Activated CD8-positive, alpha-beta memory T cell treated with anti-CD3 and anti-CD28 coated beads for 4 hours (primary cell): ENCODE measurements at places on chromosomes 7 and 10.

DNA sequence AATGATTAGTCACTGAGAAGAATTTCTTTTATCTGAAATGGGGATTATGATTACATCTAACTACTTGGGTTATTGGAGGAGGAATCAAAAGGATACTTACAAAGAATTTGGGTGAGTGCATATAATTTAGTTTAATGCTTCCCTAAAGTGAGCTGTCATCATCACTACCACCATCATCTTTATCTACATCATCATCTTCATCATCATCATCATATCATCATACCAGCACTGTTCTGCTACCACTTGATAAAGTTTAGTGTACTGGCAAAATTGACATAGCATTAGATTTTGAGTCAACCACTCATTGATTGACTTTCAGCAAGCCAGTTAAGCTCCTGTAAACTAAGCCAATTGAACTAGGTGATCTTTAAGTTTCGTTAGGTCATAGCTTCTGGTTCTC, 245.6 kb upstream of the DKK1 start:
- DNase-seq: no peak

DNA sequence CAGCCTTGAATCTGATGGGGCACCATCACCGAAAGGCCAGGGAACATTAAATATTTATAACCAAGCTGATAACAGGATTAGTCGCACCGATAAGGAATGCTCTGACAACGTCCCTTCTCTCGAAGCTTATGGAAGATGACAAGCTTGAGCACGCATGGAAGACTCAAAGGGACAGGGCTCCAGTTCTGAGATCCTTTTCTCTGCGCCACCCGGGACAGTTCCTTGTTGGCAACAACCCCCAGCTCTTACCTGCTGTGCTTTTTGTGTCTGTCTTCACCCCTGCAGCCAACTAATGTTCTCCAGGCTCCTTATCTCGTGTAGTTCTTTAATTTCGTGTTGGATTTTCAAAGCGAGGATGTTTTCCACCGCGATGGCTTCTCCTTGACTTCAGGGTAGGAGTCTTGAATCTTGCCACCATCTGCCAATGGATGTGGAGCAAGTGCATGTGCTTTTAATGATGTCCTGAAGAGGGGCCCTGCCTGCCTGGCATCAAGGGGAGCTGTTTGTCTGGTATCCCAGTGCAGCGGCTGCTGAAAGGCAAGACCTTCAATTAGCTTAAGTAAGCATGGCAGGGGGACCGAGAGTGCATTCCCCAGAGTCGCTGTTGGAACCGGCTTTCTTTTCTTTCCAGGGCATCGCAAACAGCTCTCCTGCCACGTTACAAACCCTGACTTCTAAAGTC, 354 bp upstream of the FERD3L start:
- no peak for DNase-seq

DNA sequence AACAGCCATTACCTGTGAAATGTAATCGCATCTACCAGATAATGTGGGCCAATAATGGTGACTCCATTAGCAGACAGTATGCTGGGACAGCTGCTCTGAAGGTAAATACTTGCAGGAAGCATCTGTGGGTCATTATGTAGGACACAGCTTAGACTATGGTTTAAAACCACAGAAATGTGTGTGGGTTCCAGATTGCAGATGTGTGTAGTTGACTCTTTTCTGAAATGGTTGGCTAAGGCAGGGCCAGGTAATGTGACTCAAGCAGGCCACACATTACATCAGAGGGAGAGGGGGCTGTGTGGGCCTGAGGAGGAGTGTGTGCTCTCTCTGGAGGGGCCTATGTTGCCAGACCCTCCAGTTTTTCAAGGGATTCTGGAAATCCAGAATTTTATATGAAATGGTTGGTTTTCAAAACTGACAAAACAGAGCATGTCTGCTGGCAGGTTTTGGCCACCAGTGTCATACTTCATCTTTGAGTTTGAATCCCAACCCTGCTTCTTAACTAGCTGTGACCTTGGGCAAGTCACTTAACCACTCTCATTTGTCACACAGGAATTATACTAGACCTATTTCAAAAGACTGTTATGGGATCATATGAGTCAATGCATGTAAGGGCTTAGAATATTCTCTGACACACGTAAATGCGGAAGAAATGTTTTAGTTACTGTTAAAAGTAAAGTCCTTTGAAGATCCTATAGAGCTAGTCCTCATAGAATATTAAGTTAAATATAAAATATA, 64.5 kb downstream of the MCMBP start:
- DNase-seq: no peak

- DNase-seq: no peak
These were observed 113.3 kb upstream of the CREB5 start for GRCh38 chr7:28298870-28299518.

GRCh38 chr7:1849351-1850041, 179.4 kb downstream of the ELFN1 start:
- DNase-seq: no peak

GRCh38 chr10:126157189-126157588, 231.1 kb downstream of the ADAM12 start:
- no peak for DNase-seq

- no peak for DNase-seq
These were observed 294.6 kb downstream of the PTEN start for GRCh38 chr10:88157981-88158465.

DNA sequence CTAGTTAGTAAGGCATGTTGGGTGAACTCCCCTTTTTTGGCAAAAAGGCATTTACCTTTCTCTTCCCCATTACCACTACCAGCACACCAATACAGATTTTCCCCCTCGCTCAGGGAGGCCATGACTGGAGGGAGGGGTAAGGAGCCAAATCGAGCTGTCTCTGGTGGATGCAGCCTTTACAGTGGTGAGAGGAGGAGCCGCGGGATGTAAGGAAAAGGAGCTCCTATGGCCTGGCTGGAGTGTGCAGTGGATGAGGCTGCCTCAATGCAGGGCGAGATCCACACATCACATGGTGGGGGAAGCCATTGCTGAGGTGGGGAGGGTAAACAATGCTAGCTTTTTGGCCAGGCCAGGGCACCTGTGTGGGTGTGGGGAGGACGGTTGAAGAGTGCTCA, 416.2 kb downstream of the EXOC4 start:
- no peak for DNase-seq

DNA sequence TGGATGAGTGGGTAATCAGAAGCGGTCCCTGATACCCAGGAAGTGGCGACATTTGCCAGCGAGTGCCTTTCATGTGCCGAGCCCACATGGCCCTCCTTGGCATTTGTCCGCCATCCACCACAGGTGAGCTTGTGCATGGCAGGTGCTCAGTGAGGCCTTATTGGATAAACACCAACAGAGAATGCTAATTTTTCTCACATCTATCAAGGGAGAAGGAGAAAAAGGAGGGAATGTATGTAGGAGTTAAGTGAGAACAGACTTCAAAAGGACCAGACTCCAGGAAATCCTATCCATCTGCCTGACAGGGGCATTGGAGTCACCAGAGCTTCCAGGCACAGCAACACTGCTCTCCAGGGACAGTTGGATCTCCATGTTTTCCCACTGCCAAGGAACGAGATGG, 143.5 kb upstream of the ZMIZ1 start:
- DNase-seq: no peak

GRCh38 chr7:3892157-3892556, 591.1 kb downstream of the SDK1 start:
- DNase-seq: no peak

DNA sequence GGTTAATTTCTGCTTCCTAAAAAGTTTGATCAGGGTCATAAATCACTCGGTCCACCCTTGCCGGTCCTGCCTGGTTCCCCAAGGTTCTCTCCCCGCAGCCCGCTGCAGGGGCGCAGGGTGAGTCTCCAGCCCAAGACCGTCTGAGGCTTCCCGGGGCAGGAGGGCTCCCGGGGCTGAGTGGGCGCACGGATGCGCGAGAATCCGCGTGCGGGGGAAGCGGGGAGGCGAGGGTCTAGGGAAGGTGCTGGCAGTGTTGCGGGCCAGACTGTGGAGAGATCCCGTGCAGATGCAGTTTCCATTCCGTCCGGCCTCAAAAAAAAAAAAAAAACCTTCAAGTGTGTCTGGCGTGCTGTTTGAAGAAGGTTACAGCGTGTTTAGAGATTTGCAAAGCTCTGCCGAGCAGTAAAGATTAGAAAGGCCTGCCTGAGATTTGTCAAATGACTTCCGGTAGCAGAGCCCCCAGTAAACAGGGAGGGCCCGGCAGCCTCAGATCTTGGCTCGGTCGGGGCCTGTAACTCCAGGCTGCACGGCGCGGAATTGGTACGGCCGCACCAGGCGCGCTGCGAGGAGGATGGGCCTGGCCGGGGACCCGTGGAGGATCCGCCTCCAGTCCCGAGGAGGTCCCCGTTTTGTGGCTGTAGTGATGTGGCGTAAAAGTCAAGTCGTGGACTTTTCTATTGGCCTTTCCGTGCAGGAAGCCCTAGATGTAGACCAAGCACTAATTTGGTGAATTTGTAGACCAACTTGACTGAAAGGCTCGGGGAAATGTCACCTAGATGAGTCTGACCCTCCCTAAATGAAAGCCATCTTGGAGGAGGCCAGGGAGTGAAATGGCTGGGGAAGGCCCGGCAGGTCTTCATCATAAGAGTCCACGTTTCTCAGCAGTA, 293.2 kb upstream of the NFE2L3 start:
- DNase-seq: no peak

- DNase-seq: no peak
These were observed 39.2 kb upstream of the SDHAF3 start for GRCh38 chr7:97078023-97078969.

GRCh38 chr10:79983286-79983909, 34.5 kb upstream of the SFTPD start:
- DNase-seq: no peak

DNA sequence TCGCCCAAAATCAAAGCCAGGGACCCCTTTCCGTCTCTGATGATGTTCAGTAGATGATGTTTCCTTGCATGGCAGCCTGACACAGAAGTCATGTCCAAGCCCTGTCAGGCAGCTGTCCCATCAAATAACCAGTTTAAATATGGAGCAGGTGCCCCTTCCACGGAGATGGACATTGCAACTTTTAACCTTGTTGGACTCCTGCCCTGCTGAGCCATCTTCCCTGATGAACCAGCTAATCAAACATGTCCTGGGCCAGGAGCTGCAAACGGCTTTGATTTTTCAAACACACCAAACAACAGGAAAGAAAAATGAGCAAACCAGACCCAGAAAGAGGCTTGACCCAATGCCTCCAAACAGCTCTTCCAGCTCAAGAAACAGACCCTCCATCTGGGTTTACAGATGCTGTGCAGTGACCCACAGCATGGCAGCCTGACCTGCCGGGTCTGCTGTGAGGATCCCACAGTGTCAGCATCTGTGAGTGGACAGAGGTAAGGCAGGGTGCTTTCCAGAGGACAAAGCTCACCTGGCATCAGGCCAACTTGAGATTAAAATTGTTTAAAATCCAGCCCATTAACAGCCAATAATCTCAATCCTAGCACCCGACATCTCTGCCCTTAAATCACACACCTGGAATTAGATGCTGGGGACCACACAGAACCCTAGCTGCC, 372.6 kb downstream of the GRID1 start:
- no peak for DNase-seq
